ENCODE measurements at places on chromosomes 5 and 9. TPM values are rescaled to one million over a fixed set of nuclear protein-coding genes. Genes with fewer than 3 reads are reported as not detected.

Gene UGCG
- total RNA-seq: 20.6 TPM

Gene G3BP1
- total RNA-seq: 317 TPM

DNA sequence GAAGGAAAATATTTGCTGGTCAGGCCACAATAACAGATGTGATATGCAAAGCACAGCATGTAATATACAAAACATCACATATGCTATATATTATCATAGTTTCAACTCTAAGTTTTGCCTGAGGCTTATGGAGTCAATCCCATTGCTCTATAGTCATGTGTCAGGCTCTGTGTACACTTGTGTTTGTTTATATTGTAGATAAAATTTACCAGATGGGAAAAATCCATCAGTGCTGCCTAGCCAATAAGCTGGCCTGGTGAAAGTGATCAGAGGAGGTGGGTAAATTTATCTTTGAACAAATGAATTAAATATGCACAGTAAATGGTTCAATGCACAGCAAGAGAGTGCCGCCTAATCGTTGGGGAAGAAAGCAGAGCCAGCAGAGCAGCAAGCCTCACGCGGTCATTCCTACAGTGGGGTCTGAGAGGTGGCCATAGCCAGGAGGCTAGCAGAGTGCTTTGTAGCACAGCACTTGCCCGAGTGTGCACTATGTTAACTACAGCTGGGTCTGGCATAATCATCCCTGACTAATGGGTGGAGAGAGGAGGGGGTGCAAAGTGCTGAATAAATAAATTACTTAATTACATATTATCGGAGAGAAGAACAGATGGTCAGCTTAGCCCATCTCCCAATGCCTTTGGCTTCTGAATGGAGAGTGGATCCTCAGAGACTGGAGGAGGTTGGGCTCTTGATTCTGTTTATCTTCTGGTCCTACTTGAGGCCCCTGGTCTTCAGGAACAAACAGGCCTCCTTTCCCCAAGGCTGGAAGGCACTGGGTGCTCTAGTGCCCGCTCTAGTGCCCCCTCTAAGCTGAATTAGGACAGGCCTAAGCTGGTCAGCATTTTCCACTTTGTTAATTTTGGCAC is 153.5 kb downstream of the MAT2B start:
- DNase-seq: no peak

- DNase-seq: no peak
These were observed 5.9 kb downstream of the DBH start for GRCh38 chr9:133641861-133642595.

DNA sequence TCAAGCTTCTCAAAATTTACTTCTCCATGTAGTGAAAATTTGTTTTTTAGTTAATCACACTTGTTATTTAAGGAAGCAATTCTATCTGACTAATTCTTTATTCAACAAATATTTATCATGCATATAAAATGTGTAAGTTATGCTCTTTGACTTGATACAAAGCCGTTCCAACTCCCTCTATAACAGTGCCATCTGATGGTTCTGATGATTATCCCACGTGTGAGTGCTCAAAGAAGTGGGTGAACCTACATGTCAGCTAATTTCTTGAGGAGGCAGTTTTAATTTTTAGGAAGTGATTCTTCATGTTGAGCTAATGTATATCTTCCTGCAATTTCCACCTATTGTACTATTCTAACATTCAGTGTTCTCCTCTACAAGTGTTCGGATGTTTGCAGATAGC is 88.8 kb upstream of the BRINP1 start:
- DNase-seq: no peak

DNA sequence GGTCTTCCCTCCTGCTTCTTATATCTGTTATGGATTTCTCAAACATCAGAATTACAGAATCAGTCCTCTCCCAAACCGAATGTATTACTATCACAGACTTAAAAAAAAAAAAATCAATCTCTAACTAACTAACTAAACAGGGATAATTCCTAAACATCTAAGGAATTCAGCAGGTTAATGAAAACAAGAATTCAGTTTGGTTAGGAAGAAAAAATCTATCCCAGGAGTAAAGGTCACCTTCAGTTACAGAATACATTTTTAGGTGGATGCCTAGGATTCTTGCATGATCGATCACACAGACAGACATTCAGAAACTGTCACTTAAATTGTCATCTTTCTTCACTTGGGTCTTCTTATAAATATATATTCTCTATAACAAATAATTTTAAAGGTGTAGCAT is 11.5 kb downstream of the PTAR1 start:
- DNase-seq: no peak

- no peak for DNase-seq
These were observed 527.7 kb upstream of the SGCD start for GRCh38 chr5:155799308-155799707.

DNA sequence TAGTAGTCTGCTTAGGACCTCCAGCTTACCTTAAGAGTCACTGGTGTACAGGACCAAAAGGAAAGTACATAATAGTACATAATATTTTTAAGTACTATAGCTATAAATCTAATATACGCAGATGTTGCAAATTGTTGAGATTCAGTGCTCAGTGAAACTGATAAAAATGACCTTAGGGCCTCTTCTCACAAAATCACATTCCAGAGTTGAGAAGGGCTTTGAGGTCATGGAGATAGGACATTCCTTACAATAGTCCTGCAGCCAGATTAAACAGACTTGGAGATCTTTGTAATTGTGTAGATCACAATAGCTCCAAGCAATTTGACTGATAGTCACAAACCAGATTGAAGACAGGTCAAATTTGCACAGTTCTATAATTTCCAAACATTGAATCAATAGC is 37.7 kb upstream of the PCSK1 start:
- no peak for DNase-seq

DNA sequence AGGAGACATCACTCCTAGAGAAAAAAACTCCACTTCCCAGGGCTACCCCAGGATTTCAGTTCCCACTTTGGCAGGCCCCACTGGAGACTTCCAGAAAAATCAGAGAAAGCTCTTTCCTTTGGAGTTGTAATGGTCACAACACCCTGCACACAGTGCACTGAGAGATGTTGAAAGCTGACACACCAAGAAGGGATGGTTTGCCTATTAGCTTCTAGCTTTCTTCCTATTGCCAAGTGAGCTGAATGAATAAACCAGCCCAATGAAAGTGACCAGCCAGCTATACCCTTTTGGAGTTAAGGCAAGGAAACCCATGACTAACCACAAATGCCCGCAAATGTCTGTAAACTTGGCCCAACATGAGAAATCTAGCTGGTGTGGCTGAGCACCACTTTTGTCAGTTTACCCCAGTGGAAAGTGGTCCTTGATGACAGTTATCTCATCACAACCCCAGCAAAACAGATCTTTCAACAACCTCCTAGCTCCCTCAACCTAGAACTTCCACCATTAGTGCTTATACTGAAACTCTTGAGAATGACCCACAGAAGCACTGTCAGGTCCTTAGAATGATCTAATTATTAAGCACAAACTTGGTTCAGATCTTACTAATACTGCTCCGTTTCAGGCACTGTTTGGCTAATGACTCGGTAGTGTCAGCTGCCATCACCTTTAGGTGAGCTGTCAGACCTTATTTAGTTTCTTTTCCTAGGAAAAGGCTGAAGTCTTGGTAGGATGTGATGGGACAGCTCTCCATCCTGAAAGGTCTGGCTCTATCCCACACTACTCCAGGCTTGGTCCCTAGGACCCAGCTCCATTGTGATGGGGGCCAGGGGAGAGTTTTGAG is 11.2 kb downstream of the IRF1 start:
- DNase-seq: no peak

Data from neural crest cell (in vitro differentiated cells).